ENCODE measurements at places on chromosomes 3 and 15.

DNA sequence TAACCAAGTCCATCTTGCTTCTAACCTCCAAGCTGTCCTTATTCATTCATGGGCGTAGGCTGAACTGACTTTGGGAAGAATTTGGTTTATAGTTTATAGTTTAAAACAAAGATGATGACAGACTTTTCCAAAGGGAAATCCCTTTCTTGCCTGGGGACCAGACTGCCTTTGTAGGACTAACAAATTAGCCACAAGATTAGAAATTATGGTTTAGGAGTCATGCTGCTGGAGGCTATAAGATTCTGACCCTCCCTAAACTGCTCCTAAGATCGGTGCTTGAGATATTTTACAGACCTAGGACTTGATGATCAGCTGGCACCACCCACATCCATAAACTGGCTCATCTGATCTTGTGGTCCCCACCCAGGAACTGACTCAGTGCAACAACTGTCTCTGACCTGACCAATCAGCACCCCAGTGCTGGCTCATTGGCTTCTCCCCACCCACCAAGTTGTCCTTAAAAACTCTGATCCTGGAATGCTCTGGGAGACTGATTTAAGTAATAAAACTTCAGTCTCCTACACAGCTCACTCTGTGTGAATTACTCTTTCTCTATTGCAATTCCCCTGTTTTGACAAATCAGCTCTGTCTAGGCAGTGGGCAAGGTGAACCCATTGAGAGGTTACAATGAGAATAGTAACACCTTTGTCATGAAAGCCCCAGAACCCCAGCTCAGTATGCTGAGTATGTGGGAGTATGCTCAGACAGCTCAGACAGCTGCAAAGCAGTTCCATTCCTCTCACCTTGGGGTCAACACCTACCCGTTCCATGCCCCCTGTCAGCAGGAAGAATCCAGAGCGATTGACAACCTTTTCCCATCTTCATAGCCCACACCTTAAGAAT lies 51.6 kb upstream of the C15orf39 start:
- no peak for DNase-seq

GRCh38 chr3:105930733-105931132 lies 61.9 kb upstream of the CBLB start:
- DNase-seq: no peak

DNA sequence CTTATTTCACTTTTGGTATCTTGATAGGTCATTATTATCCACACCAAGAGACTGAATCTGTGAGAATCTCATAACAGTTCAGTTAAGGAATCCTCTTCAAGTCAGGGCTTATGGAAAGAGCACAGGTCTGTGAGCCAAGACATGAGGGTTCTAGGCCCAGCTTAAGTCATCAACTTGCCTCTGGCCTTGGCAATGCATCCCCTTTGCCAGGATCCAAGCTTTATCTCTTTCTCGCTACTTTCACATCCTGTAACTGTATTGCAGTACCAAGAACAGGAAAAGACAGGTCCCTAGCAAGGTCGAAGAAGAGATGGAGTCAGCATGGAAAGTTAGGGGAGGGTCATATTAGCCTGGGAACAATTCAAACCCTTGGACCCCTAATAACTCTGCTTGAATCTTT lies 13.5 kb upstream of the APOD start:
- DNase-seq: no peak

DNA sequence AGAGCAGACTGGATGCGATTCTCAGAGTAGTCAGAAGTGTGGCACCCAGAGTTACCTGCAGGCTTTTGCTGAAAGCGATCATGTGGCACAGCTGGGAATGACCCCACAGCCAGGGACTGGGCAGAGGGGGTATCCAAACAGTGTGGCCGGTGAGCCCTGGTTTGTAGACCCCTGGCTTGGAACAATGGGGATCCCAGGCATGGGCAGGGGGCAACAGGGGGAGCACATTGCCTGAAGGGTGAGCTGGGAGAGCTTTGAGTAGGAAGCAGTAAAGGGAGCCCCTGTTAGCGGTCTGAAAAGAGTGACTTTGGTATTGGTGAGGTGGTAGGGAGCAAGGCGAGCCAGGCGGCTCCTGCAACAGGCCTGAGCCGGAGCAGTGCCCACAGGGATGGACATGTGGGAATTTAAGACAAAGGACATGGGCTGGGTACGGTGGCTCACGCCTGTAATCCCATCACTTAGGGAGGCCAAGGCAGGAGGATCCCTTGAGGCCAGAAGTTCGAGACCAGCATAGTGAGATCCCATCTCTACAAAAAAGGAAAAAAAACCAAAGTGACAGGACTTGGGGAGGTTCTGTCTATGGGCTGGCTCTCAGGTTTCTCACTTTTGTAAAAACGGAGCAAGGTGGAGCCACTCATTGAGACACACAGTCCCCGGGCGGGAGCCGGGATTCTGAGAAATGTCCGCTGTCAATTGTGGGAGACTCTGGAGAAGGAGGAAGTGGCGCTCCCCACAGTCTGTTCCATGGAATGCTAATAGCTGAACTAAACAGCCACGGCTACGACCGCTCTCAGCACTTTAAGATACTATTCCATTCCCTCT lies 223.8 kb upstream of the LYSMD4 start:
- DNase-seq: no peak

- DNase-seq: no peak
Measured at GRCh38 chr15:45441686-45442085, 63.3 kb upstream of the GATM start.

DNA sequence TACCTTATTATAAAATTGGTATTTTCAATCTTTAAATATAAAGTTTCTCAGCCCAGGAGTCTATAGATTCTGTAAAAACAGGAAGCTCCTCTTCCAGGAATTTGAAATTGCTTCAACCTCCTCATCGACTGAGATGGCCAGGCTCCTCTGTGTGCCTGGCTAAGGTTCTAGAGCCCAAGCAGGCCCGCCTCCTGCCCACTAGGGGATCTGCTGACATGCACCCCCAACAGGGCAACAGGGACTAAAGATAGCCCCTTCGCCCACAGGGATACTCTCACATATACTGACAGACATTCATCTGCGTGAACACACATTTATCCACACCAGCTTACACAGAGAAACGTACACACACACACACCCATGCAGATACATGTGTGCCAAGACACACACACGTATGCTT lies 183.1 kb upstream of the TLE3 start:
- no peak for DNase-seq

DNA sequence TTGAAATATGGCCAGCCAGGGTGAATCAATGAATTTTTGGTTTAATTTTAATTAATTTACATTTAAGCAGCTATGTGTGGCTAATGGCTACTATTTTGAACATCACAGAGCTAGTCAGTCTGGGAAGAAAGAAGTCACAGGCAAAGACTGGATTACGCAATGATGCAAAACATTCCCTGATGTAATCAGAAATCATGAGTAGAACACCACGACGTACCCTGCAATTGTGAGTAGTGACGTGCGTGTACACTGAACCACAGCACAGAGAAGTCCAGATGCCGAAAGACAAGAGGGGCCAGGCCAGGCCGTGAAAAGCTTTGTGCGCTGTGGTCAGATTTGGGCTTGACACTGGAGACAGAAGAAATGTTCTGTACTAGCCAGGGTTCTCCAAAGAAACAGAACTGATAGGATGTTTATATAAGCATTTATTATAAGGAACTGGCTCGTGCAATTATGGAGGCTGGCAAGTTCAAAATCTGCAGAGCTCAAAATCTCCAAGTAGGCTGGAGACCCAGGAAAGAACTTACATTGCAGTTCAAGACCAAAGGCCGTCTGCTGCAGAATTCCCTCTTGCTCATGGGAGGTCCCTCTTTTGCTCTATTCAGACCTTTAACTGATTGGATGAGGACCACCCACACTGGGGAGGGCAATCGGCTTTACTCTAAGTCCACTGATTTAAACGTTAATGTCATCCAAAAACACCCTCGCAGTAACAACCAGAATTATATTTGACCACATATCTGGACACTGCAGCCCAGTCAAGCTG lies 44.6 kb downstream of the SH3BP5 start:
- no peak for DNase-seq

DNA sequence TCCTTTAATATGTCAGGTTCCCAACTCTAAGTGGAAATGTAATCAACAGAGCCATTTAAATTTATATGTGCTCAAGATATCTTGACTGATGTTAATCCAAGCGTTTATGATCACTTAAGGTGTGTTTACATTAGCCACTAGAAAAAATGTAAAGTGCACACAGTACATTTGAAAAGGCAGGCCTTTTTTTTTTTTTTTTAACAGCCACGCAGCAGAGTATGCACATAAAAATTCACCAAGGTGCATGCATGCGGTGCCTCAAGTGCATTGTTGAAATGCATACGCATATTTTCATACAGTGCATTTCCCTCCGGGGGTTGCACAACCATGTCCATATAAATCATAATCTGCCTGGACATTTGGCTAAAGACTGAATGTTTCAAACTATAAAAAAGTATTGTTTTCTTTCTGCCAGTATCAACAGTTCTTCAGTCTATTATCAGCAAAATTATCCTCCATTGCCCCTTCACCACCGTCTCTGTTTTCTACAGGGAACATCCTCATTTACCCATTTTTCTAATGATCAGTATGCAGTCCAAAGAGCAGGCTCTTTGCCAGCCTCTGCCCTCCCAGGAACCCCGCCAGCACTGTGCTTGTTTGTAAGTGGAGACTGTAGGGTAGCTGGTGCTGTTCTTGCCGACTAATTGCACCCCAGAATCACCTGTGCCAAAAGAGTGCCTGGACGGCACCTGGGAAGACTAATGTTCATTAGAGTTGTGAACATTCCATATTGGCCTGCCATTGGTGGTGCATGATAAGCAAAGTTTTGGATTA lies 611.2 kb upstream of the CFAP20DC start:
- DNase-seq: no peak

DNA sequence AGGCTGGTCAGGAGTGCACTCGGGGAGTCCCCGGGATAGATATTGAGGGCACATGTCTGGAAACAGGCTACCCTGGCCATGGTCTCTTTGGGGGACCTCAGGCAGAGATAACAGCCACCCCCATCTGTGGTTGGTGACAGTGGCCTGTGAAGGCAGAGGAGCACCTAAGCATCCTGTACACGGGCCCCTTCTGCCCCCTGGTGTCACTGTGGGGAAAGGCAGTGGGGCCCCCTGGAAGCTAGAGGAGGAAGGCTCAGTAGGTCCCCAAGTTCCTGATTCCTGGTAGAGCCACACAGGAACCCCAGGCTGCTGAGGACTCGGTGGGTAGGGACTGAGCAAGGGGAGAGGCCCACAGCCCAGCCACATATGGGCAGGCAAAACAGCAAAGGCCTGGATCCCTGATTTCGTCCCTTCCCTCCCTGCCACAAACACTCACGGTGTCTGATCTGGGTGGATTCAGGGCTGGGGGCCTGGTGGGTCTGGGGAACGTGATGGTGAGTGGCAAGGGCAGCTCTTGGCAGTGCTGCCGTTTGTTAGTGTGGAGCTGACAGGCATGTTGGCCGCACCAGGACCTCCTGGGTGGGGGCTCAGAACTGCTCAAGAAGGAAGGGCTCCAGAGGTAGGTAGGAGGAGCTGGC lies 14.1 kb upstream of the CXCR6 start:
- peak; percentile 76 for DNase-seq

DNA sequence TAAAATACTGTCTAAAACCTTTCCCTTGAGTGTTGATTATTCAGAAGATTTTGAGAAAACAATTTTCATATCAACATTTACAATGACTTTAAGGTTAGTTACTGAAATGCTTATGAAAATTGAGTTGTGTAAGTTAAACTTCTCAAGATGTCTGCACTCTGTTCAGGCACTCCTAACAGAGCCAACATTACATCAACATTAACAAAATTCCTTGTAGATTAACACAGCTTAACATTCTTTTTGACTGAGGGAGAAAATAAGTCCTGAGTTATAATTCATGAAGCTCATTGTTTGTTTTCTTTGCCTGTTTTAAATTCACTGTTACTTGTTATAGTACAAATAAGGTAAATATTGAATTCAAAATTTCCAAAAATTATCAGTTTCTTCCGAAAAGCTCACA lies 9.0 kb downstream of the ACKR4 start:
- no peak for DNase-seq
